ENCODE measurements at places on chromosomes 5 and 9. TPM values are rescaled to one million over a fixed set of nuclear protein-coding genes. Genes with fewer than 3 reads are reported as not detected.

The PDGFRB gene
- total RNA-seq = 0.32 TPM

The GRM6 gene
- not detected for total RNA-seq

The CEL gene
- total RNA-seq = 0.11 TPM

The RANBP17 gene
- total RNA-seq = 18.0 TPM

The PCDHGA2 gene
- 2.0 TPM for total RNA-seq

The PCDHB2 gene
- 1.8 TPM for total RNA-seq

The ARAP3 gene
- total RNA-seq = 1.0 TPM

The SLCO6A1 gene
- not detected for total RNA-seq

DNA sequence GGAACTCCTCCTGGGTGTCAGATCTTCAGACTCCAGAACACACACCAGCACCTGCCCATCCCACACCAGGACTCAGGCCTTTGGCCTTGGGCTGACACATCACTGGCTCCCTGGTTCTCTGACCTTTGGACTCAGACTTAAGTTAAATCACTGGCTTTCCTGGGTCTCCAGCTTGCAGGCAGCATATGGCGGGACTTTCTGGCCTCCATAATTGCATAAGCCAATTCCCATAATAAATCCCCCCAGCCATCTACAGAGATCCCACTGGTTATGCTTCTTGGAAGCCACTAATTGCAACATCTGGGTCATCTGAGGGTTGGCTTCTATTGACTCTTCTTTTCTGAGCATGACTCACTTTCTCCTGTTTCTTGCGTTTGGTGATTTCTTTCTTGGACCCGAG, 80.3 kb upstream of the SARDH start:
- DNase-seq = no peak

DNA sequence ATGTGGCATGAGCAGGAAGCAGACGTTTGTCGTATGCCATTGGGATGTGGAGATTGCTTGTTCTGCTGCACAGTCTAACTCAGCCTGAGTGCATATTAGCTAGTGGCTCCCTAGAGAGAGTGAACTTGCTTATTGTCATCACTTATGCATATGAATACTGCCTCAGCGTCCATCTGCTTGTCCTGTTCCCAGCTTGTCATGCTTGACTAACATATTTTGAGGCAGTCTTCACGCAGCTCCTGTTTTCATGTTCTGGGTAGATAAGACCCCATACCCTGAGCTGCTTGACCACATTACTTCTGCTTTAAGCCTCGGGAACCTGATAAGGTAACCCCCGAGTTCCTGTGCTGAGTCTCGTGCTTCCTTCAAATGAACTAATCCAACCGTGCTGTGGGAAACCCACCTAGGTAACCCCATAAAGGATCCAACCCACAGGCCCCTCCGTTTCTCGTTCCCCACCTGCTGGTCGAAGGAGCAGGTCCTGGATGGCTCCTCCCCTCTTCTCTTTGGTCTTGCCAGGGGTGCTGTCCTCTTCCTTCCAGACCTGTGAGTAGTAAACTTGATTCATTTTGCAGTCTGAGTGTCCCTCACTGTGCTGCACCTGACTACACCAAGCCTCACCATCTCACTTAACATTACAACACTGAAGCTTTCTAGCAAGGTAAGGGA, 25.0 kb downstream of the ANKRD33B start:
- DNase-seq = no peak

- no peak for DNase-seq
Measured at GRCh38 chr5:73858054-73858453, 232.1 kb downstream of the ARHGEF28 start.

- no peak for DNase-seq
Measured at GRCh38 chr9:26548781-26549290, 343.8 kb downstream of the CAAP1 start.

DNA sequence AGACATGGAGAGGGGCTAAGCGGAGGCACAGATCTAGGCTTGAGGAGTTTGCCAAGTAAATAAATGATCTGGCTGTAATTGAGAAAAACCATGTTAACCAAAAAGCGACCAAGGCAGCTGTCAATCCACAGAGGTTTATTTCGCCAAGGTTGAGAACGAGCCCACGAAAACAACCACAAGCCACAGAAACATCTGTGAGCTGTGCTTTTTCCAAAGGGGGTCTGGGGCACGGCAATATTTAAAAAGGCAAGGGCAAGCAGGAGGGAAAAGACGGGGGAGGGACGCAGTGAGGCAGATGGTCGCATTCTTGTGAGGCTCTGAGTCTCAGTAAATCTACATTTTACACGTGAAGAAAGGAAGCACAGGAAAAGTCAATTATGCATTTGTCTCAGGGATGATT, 25.4 kb downstream of the CCT5 start:
- DNase-seq = no peak

- no peak for DNase-seq
Measured at GRCh38 chr9:126979461-126979860, 64.9 kb downstream of the RALGPS1 start.

GRCh38 chr9:79745752-79746336, 174.1 kb downstream of the TLE4 start:
- DNase-seq = no peak

GRCh38 chr5:145629047-145629446, 206.1 kb downstream of the PRELID2 start:
- DNase-seq = no peak

GRCh38 chr5:179119415-179120170, 59.4 kb downstream of the ZNF354C start:
- DNase-seq = no peak

DNA sequence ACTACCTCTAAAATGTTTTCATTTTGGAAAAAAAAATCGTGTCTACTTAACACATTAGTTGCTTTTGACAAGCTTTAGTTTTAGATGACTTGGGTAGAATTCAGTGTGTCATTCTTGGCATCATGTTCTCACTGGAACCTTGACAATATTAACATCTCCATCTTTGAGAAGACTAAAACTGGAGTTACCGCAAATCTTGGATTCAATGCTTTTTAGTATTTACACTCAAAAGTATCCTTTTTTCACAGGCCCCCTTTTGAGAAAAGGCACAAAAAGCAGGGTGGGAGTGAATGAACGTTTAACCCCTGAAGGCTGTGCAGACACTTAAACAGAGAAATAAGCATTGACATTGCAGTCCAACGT, 549.1 kb downstream of the CSNK1G3 start:
- no peak for DNase-seq

DNA sequence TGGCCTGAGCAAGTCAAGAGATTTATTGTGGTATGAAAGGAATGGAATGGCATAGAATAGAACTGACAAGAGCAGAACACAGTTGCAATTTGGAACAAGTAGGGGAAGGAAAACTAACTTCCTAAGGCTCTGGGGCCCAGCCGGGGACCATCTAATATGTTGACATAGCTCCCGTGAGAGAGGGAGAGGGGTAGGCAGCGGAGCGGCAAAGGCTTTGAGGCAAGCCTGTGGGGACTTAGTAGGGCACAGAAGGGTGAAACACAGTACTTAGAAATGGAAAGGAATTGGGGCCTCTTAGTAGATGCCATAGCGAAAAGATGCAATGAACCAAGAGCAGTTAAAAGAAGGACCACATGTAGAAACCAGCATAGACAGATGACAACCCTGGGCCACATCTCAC, 11.8 kb upstream of the GNA14 start:
- no peak for DNase-seq

DNA sequence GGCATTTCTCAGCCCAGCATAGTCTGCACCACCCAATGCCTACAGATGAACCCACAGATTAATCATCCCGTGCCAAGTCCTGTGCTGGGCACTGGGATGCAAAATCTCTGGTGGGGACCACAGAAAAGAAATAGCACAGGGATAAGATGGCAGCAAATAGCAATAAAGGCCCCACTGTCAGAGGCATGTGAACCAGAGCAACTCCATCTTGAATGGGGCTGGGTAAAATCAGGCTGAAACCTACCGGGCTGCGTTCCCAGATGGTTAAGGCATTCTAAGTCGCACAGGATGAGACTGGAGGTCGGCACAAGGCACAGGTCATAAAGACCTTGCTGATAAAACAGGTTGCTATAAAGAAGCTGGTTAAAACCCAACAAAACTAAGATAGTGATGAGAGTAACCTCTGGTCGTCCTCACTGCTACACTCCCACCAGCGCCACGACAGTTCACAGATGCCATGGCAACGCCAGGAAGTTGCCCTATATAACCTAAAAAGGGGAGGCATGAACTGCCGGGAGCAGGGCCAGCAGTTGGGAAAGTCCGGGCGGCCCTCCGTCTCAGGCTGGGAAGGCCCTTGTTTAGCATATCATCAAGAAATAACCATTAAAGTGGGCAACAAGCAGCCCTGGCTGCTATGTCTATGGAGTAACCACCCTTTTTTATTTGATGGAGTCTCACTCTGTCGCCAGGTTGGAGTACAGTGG, 65.2 kb downstream of the C9orf50 start:
- DNase-seq = no peak

DNA sequence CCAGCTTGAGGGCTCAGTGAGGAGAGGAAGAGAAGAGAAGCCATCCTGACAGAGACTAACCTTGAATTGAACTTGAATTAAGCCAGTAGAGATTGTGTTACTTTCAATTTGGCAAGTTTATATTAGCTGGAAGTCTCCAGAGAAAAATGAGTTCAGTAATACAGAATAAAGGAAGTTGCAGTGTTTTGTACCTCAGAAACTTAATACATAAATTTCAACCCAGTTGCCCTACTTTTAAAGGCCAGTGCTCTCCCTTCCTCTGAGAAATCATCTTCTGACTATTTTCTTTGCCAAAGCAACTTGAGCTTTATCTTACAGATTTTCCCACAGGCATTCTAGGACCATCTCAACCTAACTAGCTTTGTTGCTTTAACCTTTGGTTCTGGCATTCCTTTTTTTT, 231.0 kb upstream of the GAS1 start:
- no peak for DNase-seq

- DNase-seq = no peak
Measured at GRCh38 chr5:91487420-91487819, 104.3 kb upstream of the ARRDC3 start.

DNA sequence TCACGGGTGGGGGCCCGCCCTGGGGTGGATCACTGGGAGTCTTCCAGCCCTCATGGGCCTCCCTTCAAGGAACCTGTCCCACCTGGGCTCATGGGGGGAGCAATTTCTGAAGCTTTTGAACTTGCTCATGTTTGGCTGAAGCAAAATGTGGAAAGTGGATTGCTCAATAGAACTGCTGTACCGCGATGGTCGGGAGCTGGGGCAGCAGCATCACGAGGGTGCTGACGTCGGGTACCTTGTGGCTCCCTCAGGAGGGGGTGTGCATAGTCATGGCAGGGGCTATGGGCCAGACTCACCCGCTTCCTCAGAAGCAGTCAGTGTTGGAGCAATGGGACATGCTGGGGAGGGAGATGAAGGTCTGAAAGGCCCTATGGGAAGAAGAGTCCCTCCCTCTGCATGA, 57.9 kb downstream of the PRRT1B start:
- no peak for DNase-seq

- no peak for DNase-seq
Measured at GRCh38 chr9:78031444-78031892, at the start of gene GNAQ. Gene GNAQ, minus strand, starts transcription at chr9:78031811. Its CDS starts 576 bp downstream, at chr9:78031235.

DNA sequence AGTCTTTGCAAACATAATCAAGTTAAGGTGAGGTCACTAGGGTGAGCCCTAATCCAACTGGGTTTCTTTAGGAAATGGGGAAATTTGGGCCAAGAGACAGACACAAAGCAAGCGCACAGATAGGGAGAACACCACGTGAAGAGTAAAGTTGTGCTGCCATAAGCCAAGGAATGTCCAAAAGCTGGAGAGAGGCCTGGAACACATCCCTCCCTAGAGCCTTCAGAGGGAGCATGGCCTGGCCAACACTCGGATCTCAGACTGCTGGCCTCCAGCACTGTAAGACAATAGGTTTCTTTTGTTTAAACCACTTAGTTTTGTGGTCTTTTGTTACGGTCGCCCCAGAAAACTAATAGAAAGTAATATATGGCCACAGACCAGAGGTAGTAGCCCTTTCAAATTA, 8.1 kb upstream of the ROR2 start:
- no peak for DNase-seq
